ENCODE measurements at places on chromosomes 16 and 17.

DNA sequence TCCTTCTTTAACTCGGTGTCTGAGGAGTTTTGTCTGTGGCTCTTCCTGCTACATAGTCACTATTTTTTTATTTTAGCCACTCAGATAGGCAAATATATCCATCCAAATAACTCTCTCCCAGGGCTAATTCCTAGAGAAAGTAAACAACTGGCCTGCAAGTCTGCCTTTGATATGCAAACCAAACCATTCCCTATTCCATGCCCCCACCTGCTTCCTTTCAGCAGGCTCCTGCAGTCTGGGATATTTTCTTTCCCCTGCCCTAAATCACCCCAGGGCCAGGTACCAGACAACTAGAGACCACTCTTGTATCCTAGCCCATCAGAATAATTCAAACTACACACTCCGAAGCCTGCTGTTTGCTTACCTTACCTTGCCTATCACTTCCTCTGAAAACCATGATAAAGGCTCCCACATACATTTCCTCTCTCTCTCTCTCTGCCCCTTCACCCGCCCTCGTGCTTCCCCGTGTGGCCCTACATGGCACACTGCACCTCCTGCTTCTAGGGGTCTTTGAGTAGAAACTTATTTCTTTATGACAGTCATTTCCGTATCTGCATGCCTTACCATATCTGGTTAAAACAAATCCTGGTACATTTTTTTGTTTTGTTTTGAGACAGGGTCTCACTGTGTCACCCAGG lies 8.3 kb downstream of the CD300H start:
- ATAC-seq: no peak

GRCh38 chr17:29433541-29433940 lies 43.4 kb downstream of the TAOK1 start:
- no peak for ATAC-seq

DNA sequence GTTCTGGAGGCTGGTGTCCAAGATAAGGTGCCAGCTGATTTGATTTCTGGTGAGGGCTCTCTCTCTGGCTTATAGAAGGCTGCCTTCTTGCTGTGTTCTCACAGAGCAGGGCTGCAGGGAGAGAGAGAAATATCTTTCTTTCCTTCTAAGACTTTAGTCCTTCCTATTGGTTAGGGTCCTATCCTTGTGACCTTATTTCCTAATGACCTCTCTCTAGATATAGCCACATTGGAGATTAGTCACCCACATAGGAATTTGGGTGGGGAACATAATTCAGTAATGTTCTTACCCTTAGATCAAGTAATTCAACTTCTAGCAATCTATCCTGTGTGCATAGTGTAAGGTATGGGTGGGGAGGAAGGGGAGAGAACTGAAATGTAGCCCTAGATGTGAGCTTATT lies 18.0 kb upstream of the ABCA5 start:
- ATAC-seq: no peak

- no peak for ATAC-seq
Measured at GRCh38 chr17:65283704-65284103, 146.5 kb downstream of the RGS9 start.

- ATAC-seq: no peak
Measured at GRCh38 chr17:76444518-76445311, 8.2 kb downstream of the UBE2O start.

DNA sequence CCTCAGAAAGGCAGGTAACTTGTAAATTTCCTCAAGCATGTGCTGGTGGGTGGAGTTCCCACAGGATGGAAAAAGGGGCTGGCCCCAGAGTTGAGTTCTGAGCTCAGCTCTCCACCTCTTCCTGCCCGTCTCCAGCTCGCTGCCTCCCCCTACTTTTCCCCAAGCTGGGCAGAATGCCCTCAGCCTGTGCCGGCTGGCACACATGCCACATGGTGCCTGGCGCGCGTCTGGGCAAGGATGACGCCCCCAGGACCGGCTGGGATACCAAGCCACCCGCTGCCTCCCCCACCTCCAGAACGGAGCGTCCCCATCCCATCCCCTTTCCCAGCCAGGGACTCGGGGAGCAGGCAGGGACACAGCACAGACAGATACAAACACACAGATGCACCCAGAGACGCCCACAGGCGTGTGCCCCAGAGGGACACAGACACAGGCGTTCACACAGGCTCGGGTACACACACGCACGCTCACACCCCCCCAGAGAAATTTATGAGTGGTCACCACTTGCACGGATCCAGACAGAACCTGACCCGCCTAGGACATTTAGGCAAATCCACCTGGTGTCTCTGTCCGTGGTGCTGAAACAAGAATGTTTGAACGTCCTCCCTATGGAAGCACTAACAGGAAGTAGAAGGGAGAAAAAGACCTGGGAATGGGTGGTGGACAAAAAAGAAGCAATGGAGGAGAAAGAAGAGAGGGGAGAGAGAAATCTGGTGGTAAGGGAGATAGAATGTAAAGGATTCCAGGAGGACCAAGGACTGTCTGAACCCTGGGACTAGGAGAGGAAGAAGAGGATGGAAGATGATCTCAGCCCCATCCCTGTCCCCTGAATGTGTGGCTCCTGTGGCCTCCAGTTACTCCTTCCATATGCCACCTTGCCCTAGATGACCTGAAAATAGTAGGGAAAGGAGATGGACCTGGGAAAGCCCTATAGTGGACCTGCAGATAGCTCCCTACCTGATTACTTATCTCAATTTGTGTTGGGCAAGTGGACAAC lies 15.5 kb downstream of the NEUROD2 start:
- ATAC-seq: no peak

GRCh38 chr17:42184713-42185620 lies at the start of gene HCRT:
HCRT (minus strand) TSS chr17:42185452; CDS start chr17:42185365, 87 bp downstream.
- ATAC-seq: no peak

- no peak for ATAC-seq
Measured at GRCh38 chr17:65984299-65984698, 207.6 kb downstream of the CEP112 start.

DNA sequence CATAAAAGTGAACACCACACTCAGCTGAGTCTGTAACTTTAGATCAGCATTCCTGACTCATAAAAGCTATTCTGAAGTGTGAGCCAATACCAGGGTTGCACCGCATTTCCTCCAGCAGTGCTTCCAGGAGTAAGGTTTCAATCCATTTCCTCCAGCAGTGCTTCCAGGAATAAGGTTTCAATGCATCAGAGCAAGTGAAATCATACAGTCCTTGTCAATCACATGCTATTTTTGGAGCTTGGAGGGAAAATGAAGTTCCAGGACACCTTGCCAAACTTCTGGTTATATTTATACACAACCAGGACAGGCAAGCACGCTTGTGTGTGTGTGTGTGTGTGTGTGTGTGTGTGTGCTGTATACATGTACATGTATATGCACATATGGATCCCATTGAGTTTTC lies 327.6 kb downstream of the GRIN2A start:
- ATAC-seq: no peak

- ATAC-seq: peak; percentile 46
Measured at GRCh38 chr17:77140878-77141767, at the start of gene SEC14L1. SEC14L1 (plus strand) TSS chr17:77140969; CDS start chr17:77143597, 2,628 bp downstream.

- ATAC-seq: no peak
Measured at GRCh38 chr17:75481194-75482068, 25.0 kb downstream of the TMEM94 start.

GRCh38 chr16:86854058-86854621 lies 275.8 kb downstream of the FOXL1 start:
- no peak for ATAC-seq

Measured in activated CD4-positive, CD25-positive, alpha-beta regulatory T cell treated with anti-CD3 and anti-CD28 coated beads, Interleukin-2, amount 50 U/mL, for 24 hours (primary cell).